T-helper 17 cell (primary cell): ENCODE measurements at places on chromosomes 3 and 15.

DNA sequence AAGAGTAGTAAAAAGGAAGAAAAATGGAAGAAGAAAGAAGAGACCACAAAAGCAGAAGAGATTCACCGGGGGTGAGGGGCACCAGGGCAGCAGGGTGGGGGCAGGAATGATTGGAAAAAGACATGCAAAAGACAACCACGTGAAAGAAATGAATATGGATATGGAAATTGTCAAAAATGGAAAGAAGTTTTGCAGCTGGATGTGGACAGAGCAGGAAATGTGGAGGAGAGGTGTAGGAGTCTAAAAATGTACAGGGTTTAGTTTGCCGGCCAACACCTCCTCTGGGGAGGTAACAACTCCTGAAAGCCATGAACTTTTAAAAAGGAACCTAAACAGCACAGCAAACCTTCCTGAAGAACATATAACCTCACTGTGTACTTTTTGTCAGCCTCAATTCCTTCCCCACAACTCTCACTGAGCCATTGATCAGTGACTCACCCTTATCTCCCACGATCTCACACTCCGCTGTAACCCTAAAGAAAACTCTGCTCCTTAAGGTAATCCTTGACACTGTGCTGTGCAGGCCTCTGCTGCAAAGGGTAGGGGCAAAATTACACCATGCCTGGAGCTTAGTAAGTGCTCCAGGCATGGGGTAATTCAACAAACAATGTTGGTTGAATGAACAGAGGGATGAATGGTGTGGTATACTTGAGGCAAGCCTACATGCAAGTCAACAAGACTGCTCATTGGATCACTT lies 100.2 kb upstream of the BOC start:
- no peak for DNase-seq

- DNase-seq, result no peak
Measured at GRCh38 chr3:3038201-3038991, 71.8 kb downstream of the IL5RA start.

- DNase-seq, result no peak
Measured at GRCh38 chr3:21505711-21506460, 245.1 kb downstream of the ZNF385D start.

GRCh38 chr3:65877160-65877559 lies 161.6 kb downstream of the MAGI1 start:
- no peak for DNase-seq

- no peak for DNase-seq
Measured at GRCh38 chr3:25888892-25889524, 99.1 kb downstream of the OXSM start.

DNA sequence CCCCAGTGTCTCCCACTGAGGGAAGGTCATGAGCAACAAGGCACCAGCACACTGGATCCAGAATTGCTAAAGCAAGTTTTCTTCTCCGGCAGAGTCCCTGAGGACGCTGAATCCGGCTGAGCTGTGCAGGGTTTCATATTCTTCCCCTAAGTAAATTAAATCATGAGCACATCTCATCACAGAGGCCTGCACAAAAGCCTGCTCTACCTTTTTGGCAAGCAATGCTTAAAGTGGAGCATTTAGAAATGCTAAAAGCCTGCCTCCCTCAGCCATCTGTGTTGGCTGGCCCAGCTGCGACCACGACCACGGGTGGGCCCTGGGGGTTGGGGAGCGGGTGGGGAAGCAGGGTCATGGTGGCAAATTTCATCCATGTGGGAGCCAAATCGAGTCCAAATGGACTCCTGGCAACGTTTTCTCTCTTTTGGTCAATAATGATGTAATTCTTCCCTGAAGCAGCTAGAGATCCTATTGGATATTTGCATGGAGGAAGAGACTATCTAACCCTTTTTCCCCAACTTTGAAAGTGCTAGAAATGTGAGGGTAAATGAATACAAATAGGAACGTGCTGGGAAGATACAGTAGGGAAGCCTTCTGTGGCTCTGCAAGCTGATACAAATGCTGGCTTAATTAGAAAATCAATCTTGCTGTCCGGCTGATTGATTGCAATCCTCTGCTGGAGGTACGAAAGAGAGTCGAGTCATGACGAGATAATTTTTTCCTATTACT lies 532.8 kb upstream of the TBL1XR1 start:
- no peak for DNase-seq

DNA sequence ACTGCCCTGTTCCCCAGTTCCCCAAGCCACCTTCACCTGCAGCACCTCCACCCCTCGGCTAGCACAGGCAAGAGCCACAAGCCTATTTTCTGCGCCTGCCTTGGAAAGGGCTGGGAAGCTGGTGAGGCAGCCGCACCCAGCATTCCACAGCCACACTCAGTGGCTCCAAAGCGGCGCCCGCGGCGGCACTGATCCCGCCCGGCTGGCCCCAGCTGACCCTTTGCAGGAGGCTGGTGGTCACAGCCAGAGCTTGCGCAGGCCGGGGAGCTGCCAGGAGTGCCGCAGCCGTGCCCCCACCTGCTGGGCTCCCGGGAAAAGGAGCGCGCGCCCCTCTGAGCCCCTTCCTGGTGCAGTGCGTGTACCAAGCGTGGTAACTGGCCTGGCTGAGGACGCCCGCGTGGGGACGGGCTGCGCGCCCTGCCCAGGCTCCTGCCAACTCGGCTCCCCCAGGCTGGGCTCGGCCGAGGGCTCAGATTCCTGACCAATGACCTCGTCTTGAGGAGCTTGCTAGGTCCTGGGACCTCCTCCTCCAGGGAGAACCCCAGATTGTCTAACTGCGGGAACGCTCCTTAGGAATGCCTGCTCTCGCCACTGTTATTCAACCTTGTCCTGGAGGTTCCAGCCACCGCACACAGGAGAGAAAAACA lies 13.3 kb downstream of the GRAMD2A start:
- no peak for DNase-seq

DNA sequence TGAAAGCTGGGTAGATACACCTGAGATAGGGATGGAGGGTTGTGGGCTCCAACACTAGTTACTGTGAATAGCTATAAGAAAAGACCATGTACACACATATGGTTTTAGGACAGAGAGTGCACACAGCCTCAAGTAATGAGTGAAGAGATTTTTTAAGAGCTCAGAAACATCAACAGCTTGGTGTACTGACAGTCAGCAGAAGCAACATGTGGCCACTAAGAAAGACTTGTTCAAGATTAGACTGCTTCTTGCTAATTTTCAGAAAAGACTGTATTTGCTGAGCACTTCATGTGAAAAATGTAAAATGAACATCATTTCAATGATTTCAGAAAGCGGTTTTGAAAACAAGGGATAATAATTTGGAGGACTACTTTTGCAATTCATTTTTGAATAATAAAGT lies 10.3 kb downstream of the ANKRD28 start:
- no peak for DNase-seq

- no peak for DNase-seq
Measured at GRCh38 chr15:60916032-60916678, 312.9 kb downstream of the RORA start.

- no peak for DNase-seq
Measured at GRCh38 chr3:133662278-133662651, 524 bp upstream of the TOPBP1 start.

DNA sequence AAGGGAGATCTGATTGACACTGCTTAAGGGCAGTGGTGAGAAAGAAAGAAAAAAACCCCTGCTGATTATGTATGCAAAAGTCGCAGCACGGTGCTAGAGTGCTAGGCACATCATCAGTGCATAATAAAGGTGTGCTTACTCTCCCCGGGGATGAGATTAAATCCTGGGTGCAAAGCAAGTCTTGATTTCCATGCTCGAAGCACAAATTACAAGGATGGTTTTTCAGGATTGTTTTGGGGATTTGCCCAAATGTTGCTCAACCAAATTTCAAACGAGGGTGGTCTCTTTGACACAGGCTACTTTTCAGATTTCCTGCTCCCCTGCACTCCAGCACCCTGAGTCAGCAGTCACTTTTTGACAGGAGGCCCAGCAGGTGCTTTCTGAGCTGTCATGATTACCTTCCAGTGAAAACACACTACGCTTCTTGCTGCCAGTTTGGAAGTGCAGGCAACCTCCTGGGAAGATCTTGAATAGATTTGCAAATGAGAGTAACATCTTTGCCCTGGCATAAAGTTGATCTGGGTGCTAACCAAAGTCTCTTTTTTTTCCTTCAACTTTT lies 167.5 kb upstream of the TRIM42 start:
- DNase-seq, result no peak

DNA sequence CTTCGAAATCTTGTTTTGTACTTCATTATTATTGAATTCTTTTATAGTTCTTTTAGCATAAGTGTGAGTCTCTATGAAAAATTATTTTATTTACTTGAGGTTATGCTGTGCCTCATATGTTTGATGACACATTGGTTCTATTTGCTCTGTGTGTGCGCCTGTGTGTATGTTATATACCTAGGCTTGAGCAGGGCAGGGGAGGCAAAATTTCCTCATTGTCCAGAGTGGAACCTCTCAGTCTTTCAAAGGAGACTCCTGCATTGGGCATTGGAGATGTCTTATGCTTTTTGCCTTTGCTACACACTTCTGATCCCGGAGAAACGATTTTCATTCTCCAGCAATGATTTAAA lies 58.4 kb downstream of the ALCAM start:
- DNase-seq, result no peak

GRCh38 chr3:180633722-180634121 lies 31.8 kb downstream of the TTC14 start:
- DNase-seq, result no peak

GRCh38 chr15:60392601-60392985 lies 5.2 kb downstream of the ANXA2 start:
- no peak for DNase-seq

DNA sequence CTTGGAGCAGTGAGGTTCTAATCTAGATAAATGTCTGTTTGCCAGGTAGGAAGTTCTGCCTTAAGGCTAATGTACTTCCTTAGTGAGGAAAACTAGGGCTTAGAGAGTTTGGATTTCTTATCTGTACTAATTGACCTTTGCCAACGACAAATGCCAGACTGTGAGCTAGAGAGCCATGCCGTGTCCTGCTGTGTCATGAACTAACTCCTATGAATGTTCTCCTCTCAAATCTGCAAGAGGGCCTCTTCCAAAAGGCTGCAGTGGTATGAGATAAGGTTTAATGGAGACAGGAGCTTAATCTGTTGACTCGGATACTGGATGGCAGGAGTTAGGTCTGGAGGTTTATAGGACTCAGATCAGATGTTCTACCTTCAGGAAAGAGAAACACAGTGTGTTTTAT lies 524.9 kb downstream of the NTRK3 start:
- no peak for DNase-seq

- DNase-seq, result no peak
Measured at GRCh38 chr3:169661361-169662131, 2.0 kb downstream of the MECOM start.

- DNase-seq, result no peak
Measured at GRCh38 chr15:28886431-28887338, 911 bp downstream of the APBA2 start.

DNA sequence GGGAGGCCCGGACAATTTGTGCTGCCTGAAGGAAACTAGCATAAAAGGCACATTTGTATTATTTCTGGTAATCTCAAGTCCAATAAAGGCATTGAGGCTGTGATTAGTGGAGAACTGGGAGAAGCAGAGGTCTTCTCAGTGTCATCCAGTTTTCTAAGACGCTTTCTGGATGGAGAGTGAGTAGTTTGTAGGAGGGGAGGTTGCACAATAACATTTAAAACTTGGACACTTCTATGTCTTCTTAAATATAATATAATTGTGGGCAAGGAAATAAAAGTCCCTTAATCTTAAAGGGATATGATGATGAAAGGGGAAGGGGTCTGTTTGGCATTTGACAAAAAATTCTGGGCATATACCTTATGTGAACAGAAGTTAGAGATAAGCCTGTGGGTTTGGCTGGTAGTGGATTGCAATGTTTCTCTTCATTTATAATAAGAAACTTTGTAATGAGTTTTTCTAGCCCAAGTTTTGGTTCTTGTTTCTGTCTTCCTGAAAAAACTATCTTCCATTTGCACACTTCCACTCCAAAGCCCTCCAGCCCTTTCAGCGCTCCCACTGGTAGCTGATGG lies 291.6 kb upstream of the TGFBR2 start:
- DNase-seq, result no peak

GRCh38 chr3:156910022-156910421 lies 83.9 kb downstream of the LEKR1 start:
- DNase-seq, result no peak

DNA sequence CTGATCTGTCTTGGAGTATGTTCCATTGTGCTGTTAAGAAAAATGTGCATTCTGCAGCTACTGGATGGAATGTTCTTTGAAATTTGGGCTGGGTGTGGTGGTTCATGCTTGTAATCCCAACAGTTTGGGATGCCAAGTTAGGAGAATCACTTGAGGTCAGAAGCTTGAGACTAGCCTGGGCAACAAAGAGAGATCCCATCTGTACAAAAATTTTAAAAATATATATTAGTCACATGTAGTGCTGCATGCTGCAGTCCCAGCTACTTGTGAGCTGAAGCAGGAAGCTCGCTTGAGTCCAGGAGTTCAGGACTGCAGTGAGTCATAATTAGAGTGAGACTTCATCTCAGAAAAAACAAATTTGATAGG lies 62.8 kb upstream of the PLSCR4 start:
- no peak for DNase-seq

- no peak for DNase-seq
Measured at GRCh38 chr3:146160321-146160963, 542 bp downstream of the PLOD2 start.

GRCh38 chr3:73469331-73469730 lies 155.4 kb downstream of the PDZRN3 start:
- DNase-seq, result no peak

DNA sequence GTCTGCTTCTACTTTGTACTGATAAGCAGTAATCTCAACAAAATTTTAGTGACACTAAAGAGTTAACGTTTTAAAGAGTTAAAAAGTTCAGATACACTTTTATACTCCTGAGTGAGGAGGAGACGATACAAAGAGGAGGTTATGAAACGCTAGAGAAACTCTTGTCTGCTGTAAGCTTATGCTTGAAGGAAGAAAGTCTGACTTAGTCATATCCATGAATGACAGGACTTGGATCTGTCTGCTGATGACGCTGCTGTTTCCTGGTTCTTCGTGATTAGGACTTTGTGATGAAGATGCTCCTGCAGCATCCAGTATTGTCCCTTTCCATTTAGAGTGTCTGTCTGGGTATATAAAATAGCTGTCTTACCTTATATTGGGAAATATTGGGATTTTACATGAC lies 15.8 kb downstream of the TCF12 start:
- DNase-seq, result no peak

DNA sequence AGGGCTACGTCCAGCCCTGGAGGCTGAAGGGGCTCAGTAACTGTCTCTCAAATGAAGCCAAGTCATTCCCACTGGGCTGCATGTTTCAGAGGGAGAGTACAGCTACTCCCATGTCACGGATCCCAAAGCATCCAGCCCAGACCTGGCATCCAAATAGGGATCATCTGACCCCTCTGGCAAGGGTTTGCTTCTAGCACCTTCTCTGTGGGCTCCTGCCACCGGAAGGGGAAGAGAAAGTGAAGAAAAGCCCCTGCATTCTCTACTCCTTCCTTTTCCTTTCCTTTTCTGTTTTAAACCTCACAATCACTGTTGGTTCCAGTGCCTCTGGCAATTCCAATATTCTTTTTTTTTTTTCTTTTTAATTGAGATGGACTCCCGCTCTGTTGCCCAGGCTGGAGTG lies 64.5 kb upstream of the CTSH start:
- no peak for DNase-seq
